ENCODE measurements at places on chromosomes 4 and X.

GRCh38 chr4:67109276-67109675 is 436.0 kb downstream of the CENPC start:
- no peak for DNase-seq

DNA sequence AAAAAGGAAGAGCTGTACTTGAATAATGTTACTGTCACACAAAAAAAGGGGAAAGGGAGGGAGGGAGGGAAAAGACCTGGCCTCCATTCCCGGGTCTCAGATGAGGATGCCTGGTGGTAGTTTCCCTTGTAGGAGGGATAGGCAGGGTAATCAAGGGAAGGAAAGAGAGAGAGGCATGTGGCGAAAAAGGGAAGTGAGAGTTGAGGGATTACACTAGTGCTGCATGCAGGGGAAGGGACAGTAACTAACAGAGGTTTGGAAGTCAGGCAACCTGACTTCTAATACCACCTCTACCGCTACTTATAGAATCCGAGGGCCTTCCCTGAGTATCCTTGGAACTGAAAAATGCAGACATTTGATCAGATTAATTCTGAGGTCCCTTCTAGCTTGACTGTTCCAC is 821.7 kb upstream of the FTHL17 start:
- no peak for DNase-seq

DNA sequence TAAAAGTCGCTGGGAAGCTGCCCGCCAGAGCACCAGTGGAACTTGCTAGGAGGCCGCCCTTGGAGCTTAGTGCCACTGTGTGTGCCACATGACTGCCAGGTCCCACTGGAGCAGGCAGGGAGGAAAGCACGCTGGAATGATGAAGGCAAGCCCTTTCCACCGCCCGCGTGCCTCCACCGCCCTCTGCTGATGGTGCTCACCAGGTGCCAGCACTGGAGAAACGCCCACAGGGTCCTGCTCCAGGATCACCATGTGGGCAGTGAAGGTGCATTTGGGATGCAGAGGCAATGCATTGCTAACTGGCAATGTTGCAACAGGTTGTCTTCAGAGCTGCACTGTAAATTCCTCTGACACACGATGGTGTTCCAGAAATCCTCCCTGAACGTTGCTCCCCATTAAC is 76.3 kb downstream of the SHROOM2 start:
- DNase-seq, result no peak

GRCh38 chr4:26953366-26953765 is 92.7 kb downstream of the STIM2 start:
- no peak for DNase-seq

- no peak for DNase-seq
Observed at GRCh38 chr4:118865091-118865708, 23.5 kb upstream of the SYNPO2 start.

- DNase-seq, result no peak
Observed at GRCh38 chrX:135009057-135009610, 13.2 kb downstream of the RTL8B start.

All from osteocyte (in vitro differentiated cells).